Activated T-cell treated with anti-CD3 and anti-CD28 coated beads for 24 hours (primary cell): ENCODE measurements at places on chromosomes 16 and 17.

GRCh38 chr16:8996891-8997290 is 33.2 kb upstream of the USP7 start:
- no peak for DNase-seq

DNA sequence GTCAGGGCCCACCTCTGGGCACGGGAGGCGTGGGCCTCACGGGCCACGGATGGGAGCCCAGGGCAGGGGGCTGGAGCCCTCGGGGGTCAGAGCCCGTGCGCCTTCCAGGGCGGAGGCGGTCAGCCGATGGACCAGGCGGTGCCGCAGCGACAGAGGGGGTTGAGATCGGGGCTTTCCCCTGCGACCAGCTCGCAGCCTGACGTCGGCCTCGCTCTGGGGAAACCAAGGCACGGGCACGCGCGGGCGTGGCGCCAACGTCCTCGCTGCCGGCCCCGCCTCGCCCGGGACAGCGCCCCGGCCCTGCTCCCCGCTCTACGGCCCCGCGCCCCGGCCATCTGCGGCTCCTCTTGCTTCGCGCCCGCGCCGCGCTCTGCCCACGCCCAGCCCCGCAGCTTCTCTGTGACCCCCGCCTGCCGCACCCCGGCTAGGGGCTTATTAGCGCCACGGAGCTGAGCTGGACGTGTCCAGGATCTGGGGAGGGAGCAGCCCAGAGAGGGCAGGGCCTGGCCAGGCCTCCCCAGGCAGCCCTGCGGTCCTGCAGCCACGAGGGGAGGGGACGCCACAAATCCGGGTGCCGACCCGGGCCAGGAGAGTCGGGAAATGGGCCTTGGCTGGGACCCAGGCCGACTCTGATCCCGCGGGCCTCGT is 13.5 kb downstream of the ACTG1 start:
- no peak for DNase-seq

GRCh38 chr16:4283939-4284338 is 11.1 kb upstream of the TFAP4 start:
- no peak for DNase-seq

DNA sequence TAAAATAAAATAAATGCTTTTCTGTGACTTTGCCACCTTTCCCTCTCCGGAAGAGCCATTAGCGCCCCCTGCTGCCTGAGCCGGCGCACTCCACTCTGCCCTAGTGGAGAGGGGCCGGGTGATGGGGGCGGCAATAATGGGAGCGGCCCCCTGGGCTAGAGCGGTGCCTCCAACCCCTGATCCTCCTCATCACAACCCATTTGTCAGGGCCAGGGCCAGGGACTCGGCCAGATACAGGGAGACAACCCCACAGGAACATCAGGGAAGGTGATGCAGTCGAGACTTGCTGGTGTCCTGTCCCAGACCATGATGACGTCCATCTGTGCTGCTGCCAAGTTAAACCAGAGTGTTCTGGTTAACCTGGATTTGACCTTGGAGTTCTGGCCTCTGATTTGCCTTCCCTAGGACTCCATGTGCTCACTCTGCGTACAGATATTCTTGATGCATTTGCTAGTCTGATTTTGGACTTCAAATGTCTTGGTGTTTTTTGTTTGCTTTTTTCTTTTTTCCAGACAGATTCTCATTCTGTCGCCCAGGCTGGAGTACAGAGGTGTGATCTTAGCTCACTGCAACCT is 46.1 kb upstream of the BPTF start:
- DNase-seq = peak; percentile 5
